ENCODE measurements at places on chromosomes 7 and 10.
A peak's percentile ranks its signal among the peaks of the same experiment; 100 is the strongest.

DNA sequence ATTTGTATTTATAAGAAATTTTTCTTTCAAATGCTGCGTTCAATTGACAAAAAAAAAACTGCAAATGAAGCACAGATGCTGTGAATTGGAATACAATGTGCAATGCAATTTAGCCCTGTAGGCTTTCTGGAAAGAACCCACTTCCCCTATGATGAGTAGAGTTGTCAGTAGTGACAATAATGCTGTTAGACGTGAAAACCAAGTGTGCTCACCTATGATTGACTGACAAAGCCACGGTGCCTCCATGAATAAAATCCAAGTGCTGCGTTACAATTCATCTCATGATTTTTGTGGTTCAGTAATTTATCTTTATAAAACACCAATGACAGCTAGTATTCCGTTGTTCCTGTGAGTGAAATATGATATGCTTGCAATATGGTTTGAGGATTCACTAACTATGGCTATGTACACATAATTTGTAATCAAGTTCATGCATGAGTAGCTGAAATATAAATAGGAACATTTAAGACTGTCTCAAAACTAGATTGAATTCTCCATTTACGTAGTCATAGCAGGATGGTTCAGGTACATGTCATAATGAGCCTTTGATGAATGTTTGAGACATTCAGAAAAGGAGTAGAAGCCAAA is 1160.3 kb downstream of the CNTNAP2 start:
- no peak for DNase-seq

GRCh38 chr7:51428217-51428887 is 111.7 kb upstream of the COBL start:
- DNase-seq = no peak

- DNase-seq = no peak
Observed at GRCh38 chr10:60781661-60782060, 3.4 kb downstream of the CDK1 start.

GRCh38 chr10:33216661-33217427 is 117.6 kb downstream of the NRP1 start:
- peak; percentile 50 for DNase-seq

DNA sequence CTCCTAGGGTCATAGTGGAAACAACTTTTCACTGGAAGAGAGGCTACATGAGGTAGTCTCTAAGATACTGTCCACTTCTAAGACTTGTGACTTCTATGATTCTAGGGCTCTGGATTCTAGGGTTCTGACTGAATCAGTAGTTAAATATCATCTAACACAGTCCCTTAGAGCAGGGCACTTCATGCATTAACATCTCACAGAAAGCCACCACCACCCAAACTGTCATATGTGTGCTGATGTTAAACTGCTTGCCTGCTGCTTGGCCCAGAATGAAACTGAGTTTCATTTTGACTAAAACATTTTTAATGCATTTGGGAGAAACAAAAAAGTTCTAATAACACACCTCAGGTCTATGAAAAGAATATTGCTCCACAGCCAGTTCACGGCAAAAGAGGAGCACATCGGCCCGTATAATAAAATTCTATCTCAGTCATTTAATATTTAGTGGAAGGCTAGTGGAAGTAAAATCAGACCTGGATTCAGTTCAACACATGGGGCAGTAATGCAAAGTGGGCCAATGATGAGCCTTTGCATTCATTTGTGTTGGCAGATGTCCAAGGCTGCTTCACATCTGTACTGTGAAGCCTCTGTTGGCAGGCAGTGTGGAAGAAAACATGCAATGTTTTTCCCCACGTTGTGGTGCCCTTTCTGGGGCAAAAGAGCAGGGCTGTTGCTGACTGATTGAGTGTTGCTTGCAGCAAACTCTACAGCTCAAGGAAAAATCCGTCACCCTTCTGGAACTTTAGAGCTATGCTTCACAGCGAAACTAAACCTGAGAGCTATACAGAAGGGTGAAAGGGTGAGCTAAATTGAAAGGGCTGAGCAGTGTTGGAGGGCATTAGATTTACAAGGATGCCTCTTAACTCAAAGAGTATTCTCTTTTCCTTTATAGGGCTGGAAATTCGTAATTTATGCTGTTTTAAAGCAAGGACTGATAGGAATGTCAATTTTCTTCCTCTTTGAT is 33.5 kb upstream of the AUTS2 start:
- DNase-seq = no peak

- no peak for DNase-seq
Observed at GRCh38 chr10:43855667-43856210, 207.1 kb upstream of the ZNF32 start.

DNA sequence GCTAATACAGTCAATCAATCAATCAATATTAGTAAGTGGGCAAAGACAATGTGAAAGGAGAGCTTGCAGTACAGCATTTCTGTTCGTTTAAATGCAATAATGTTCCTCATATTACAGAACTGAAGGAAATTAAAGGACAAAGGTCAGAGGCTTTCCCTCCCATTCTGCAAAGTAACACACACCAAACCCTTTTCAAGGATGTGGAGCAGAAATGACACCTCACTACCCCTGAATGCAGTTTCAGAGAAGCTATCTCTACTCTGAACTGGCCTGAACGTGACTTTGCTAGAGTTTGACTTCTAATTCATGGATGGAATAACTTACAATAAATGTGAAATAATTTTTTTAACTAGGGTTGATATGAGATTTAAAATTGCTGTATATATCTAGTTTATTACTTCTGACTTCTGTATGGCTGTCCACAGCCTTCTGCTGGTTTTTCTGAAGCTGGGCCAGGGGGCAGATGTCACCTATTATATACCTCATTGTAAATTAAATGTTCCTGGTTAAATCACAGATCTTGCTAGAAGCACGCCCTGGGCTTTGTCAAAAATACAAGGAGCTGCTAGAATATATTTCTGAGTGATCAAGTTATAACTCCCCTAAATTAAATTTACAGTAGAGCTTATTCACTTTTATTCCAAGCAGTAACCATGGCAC is 156.9 kb upstream of the C7orf33 start:
- DNase-seq = no peak

- no peak for DNase-seq
Observed at GRCh38 chr7:117669818-117670217, 190.0 kb downstream of the CFTR start.

- no peak for DNase-seq
Observed at GRCh38 chr7:47953822-47954221, 5.6 kb upstream of the PKD1L1 start.

Data from Panc1 (cell line).